ENCODE measurements at places on chromosomes 1 and 21.

GRCh38 chr1:33081554-33082305 lies 777 bp downstream of the AZIN2 start:
- no peak for DNase-seq

DNA sequence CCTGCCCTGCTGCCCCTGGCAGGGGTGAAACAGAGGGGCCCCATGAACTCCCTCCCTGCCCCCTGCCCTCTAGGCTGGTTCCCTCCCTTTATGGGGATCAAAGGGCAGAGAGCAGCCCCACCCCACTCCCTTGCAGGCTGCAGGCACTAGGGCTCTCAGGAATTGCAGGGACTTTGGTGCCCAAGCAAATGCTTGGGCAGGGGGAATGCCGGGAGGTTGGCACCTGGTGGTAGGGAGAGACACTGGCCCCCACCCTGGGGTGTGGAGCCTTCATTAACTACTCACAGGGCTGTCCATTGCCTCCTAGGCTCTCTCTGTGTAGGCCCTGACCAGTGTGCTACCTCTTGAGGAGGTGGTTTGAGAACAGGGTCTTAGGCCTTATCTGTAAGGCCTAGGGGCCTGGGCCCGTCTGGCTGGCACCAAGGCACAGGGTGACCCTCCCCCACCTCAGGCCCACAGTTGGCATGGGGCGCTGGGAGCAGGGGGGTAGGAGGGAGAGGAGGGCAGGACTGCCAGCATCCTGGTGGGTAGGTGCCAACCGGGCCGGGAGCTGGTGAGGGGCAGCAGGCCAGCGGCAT lies 4.7 kb downstream of the ZBTB7B start:
- no peak for DNase-seq

- DNase-seq, result no peak
Observed at GRCh38 chr1:99652881-99653281, 7.0 kb downstream of the PALMD start.

DNA sequence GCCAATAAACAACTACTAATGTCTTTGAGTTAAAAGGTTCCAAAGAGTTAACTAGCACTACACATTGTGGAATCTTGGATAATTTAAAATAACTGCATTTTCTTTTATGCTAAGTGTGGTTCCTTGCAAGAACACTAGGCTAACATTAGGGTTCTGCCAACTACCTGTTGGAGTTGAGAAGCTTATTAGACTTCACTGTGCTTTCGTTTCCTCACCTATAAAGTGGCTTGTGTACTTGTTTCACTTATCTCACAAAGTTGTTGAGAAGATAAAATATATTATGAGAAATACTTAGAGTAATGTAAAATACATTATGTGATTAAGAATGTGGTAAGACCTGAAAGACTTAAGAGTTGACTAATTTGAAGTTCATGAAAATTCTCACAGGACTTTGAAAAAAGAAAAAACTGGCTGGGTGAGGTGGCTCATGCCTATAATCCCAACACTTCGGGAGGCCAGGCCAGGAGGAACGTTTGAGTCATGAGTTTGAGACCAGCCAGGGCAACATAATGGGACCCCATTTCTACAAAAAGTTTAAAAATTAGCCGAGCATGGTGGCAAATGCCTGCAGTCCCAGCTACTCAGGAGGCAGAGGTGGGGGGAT lies 5.6 kb upstream of the RRAGC start:
- DNase-seq, result no peak

GRCh38 chr1:155261493-155261851 lies 688 bp downstream of the SCAMP3 start:
- no peak for DNase-seq

- no peak for DNase-seq
Observed at GRCh38 chr1:194929357-194929756, 1678.9 kb downstream of the KCNT2 start.
